ENCODE measurements at places on chromosomes 1 and 21.

DNA sequence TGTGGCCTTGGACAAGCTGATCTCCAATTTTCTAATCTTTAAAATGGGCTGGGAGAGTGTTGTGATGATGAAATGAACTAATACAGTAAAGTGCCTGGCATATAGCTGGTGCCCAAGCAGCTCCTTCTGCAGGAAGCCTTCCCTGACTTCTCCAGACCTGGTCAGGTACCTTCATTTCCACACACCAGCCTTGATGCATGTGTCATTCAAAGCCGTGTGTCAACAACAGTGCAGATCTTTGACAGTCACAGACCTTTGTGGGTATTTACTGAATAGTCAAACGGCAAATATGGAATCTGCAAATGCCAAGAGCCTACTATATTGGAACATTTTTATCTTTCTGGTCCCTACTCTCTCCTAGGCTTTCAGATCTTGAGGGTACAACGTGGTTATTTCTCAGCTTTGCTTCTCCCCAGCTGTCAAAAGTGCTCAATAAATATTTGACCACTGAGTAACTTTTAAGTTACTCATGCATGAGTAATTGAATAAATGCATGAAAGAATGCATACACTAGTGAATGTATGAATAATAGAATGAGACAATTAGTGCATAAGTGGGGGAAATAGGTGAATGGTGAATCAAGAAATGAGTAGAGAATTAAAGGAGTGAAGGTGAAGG, 75.4 kb downstream of the MDM4 start:
- no peak for DNase-seq

GRCh38 chr1:244388961-244389360, 62.7 kb downstream of the ADSS2 start:
- no peak for DNase-seq

DNA sequence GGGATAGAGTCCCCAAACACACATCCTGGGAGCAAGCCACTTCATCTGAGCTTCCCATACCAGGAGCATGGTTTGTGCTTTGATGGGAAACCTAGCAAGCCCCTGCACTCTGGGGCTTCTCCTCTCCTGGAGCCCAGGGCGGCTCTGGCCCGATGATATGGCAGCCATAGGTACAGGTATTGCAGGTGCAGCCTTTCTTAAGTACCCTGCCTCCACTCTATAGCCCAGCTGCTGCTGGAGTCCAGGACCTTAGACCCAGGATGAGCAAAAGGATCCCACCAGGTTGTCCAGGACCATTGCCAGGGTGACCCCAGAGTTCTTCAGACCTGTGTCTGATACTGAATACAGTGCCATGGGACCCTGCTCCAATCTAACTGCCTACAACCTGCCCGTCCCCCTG, 4.2 kb downstream of the C1orf226 start:
- DNase-seq, result no peak

GRCh38 chr1:89616844-89617627, 15.9 kb upstream of the LRRC8C start:
- no peak for DNase-seq

GRCh38 chr21:18987520-18988026, 584.0 kb upstream of the TMPRSS15 start:
- no peak for DNase-seq

DNA sequence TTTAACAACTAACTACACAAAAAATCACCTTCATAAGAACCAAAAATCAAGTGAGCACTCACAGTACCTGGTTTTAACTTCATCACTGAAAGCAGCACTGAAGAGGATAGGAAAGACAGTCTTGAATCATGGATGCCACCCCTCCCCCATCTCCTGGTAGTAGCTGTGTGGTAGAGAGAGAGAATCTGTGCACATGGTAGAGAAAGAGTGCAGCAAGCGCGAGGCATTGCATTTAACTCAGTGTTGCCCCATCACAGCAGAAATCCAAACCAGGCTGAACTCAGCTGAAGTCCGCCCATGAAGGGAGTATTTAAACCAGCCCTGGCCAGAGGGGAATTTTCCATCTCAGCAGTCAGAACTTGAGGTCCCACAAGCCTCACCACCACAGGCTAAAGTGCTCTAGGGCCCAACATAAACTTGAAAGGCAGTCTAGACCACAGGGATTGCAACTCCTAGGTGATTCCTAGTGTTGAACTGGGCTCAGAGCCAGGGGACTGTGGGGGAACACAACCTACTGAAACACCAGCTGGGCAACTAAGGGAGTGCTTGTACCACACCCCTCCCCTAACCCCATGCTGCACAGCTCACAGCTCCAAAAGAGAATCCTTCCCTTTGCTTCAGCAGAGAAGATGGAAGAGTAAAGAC, 38.4 kb downstream of the VAV3 start:
- peak; percentile 89 for DNase-seq

DNA sequence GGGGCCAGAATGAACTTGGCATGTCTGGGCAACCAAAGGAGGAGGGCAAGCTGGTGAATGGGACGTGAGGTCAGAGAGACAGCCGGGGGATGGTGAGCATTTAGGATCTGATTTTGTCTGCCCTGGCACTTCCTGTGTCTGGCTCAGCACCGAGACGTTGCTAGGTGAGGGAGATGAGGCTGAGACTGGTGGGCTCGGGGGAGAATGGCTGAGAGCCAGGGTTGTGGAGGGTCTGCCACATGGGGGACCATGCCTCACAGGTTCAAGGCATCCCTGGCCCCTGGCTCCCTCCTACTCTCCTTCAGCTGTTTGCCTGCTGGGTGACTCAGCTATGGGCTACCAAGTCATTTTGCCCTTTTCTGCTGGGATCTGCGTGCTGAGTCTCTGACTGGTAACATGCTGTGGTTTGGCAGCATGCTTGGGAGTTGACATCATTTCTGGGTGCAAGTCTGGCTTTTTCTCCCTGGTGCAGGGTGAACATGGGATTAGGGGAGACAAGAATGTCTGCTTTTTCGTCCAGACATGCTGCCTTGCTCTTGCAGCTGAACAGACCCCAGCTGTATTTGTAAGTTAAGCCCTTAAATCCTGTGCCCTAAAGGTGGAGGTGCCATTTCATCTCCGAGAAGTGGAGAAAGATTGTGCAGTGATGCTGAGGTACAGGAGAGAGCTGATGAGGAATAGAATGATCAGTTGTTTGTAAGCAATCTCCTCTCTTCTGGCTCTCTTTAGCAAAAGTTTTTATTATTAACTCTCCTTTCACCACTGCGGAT, 17.6 kb downstream of the GALNT2 start:
- peak; percentile 98 for DNase-seq

DNA sequence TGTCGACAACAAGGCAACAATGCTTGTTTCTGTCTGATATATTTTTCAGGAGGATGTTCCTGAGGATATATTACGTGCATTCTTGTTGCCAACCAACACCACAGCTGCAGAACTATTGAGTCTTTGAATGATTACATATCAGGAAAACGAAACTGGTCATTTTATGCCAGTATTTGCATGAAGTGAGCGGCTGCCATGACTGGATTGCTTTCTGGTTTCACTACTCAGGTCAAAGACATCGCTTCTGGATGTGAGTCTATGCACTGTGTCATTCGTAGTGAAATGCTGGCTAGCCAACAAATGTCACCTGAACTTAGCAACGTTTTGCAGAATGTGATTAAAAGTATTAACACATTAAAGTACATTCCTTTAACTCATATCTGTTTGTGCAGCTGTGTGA, 35.8 kb upstream of the OLFM3 start:
- DNase-seq, result no peak

- DNase-seq, result no peak
Observed at GRCh38 chr1:14913482-14914177, 239.9 kb upstream of the TMEM51 start.

DNA sequence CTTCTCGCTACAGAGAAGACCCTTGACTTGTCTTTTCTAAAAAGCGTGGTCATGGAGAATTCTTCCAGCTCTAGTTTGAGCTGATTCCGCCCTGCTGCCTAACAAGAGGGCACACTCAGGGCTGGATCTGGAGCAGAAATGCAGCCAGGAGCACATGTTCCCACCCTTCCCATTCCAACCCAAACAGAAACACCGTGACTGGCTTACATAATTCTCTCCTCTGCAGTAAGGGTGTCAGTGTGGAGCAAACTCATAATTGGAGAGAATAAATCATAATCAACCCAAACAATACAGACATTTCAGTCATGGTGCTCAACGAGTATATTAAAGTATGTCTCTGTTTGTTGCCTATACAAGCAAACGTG, 34.5 kb downstream of the CTNNBIP1 start:
- no peak for DNase-seq

GRCh38 chr1:179003512-179004066, 22.1 kb upstream of the FAM20B start:
- no peak for DNase-seq

GRCh38 chr1:175904808-175905207, 161.4 kb upstream of the TNR start:
- DNase-seq, result no peak

GRCh38 chr1:158019171-158019868, 25.9 kb downstream of the KIRREL1 start:
- DNase-seq, result peak; percentile 96

- no peak for DNase-seq
Observed at GRCh38 chr1:16087733-16088132, 14.3 kb upstream of the FAM131C start.

DNA sequence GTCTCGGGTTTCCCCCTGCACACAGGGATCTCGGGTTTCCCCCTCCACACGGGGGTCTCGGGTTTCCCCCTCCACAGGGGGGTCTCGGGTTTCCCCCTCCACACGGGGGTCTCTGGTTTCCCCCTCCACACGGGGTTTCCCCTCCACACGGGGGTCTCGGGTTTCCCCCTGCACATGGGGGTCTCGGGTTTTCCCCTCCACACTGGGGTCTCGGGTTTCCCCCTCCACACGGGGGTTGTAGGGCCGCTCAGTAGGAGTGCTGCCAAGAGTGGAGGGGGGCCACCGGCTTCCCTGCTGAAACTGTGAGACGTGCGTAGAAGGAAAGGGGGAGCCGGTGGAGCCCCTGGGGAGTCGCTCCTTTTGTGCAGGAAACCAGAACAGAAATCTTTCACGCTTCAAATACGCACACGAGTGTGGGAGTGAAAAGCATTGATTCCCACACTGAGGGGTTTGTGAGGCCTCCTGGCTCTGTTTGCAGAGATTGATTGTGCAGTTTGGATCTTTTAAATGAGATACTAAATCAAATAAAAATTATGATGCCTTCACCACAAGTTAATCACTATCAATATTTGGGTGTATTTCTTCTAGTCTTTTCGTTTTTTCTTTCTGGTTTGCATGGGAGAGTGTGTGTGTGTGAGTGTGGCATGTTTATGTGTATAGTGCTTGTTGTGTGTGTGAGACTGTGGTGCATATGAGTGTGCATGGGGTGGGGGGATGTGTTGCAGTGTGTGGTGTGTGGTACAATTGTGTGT, 54.3 kb upstream of the TRAPPC10 start:
- no peak for DNase-seq

- no peak for DNase-seq
Observed at GRCh38 chr1:42153624-42154023, 414 bp downstream of the GUCA2B start.

- no peak for DNase-seq
Observed at GRCh38 chr21:29870814-29871213, 69.0 kb downstream of the GRIK1 start.

DNA sequence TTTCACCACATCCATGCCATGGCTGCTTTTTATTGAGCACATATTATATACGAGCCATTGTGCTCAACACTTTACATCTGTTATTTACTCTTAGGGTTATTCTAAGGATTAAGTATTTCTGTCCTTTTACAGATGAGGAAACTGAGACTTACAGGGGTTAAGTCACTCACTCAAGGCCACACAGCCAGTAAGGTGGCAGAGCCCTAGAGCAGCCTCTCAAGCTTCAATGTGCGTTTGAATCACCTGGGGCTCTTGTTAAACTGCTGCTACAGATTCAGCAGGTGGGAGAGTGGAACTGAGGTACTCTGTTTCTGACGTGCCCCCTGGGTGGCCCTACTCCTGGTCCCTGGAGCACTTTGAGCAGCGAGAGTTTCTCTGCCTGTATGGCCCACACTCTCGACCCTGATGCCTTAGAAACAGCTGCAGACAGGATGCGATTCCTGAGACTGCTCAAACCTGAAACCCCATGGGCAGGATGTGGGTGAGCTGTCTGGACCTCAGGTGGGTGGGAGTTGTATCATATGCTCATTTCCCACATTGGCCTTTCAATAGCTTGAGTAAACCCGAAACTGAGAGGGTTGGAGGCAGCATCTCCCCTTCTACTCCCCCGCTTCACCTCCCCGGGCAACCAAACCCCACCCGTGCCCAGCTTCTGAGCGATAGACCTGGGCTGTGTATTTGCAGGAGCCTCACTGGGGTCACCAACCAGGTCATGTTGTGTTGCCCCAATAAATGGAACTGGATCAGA, 59.3 kb downstream of the MAN1C1 start:
- DNase-seq, result no peak

GRCh38 chr1:29482991-29483390, 246.7 kb downstream of the PTPRU start:
- no peak for DNase-seq
